Neural crest cell (in vitro differentiated cells): ENCODE measurements at places on chromosomes 16 and 17. TPM values are rescaled to one million over a fixed set of nuclear protein-coding genes. Genes with fewer than 3 reads are reported as not detected.

GRCh38 chr17:10773391-10773790 lies 30.5 kb downstream of the TMEM238L start:
- H3K27ac ChIP-seq: no peak overlapping the region
- peaks cover 14% of the 10 kb centered on the region for H3K36me3 ChIP-seq
- H3K4me1 ChIP-seq: peaks cover 34% of the 10 kb centered on the region
- no peak overlapping the region for H3K4me3 ChIP-seq
- H3K27me3 ChIP-seq: peaks cover 6% of the 10 kb centered on the region
- DNase-seq: no peak

DNA sequence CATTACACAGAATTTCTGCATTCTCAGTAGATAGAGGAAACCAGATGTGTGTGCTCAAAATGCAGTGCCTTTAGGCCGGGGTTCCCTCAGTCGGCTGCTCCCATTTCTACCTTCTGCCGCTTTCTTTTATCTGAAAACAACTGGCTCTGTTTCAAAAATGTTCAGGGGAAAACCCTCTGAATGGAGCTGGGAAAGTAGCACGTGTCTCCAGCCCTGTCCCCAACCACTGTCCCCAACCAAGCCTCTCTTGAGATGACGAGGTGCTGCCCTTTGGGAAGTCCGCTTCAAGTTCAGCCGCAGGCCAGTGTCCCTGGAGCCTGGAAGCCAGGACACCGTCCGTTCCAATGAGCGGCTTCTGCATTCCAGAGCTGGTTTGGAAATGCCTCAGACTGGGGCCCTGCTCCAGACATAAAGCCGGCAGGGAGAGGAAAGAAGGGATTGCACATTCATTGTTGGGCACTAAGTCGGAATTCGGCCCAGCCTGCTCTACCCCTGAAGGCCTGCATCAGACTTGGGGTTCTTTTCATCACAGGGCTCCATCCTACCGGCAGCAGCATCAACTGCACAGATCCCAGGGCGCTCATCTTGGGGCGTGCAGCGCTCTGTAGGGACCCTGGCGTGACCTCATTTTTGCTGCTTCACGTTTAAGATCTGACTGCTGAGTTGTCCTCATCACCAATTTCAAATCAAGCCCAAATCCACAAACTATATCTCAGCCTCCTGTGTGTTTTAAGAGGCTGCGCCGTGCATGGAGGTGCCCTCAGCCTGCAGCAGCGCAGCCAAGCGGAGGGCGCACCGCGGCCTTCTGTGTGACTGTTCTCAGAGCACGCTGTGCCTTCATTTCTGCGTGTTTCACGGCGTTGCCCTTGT lies 111.3 kb downstream of the BANP start:
- no peak for DNase-seq
- H3K4me3 ChIP-seq: no peak overlapping the region
- no peaks in the 10 kb centered on the region for H3K27me3 ChIP-seq

GRCh38 chr17:72024457-72024856 lies 96.4 kb upstream of the SOX9 start:
- no peak overlapping the region for H3K4me3 ChIP-seq
- no peaks in the 10 kb centered on the region for H3K36me3 ChIP-seq
- H3K27ac ChIP-seq: no peak overlapping the region
- no peaks in the 10 kb centered on the region for H3K27me3 ChIP-seq
- no peak for DNase-seq

- no peak overlapping the region for H3K27ac ChIP-seq
- peaks cover 47% of the 10 kb centered on the region for H3K4me1 ChIP-seq
- H3K4me3 ChIP-seq: peak overlapping the region; percentile 77
Measured at GRCh38 chr16:65118871-65119270, 3.0 kb downstream of the CDH11 start.

Gene NOD2
- 0.51 and 0.57 TPM in 2 replicates for total RNA-seq
